ENCODE measurements at places on chromosomes 5 and 9.
A peak's percentile ranks its signal among the peaks of the same experiment; 100 is the strongest.

DNA sequence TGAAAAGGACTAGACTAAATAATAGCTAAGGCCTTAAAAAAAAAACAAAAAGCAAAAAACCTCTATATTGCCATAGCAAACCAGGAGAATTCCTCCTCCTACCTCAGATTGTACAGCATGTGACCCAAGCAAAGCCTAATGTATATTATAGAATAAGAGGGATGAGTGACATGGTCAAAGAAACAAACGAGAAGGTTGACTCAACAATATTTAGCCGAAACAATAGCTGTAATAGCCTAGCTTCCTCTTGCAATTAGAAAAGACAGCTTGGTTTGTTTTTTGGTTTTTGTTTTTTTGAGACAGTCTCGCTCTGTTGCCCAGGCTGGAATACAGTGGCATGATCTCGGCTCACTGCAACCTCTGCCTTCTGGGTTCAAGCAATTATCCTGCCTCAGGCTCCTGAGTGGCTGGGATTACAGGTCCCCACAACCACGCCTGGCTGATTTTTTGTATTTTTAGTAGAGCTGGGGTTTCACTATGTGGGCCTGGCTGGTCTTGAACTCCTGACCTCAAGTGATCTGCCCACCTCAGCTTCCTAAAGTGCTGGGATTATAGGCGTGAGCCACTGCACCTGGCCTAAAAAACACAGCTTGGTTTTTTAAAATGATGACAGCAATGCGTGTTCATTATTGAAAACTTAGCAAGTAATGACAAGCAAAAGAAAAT is 5.6 kb downstream of the NLN start:
- no peak for DNase-seq

DNA sequence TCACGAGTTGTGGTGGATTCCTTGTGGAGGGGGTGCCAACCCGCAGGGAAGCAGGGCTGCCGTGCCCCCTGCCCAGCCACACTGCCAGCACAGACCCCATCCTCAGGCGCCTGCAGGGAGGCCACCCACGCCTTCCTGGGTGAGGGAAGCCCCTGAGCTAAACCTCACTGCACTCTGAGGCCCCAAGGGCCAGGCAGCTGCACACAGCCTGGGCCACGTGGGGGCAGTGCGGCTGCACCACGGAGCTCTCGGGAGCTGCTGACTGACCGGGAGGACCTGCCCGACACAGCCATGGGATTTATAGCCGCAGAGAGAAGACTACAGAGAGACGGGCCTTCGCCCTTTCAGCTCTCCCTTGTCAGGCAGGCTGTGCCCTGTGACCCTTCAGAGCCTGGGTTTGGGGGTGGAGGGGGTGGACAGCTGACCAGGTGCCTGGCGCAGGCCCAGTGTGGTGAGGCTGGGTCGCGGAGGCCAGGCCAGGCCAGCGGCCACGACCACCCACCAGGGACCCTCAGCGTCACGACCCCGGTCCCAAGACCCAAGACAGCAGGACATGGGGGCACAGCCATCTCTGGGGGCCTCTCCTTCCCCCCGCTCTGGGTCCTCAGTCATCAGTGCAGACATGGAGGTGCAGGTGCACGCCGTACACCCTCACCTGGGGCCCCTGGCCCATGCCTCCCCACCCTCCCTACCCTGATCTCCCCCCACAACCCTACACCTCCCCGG is 4.3 kb upstream of the AHRR start:
- peak; percentile 17 for DNase-seq

DNA sequence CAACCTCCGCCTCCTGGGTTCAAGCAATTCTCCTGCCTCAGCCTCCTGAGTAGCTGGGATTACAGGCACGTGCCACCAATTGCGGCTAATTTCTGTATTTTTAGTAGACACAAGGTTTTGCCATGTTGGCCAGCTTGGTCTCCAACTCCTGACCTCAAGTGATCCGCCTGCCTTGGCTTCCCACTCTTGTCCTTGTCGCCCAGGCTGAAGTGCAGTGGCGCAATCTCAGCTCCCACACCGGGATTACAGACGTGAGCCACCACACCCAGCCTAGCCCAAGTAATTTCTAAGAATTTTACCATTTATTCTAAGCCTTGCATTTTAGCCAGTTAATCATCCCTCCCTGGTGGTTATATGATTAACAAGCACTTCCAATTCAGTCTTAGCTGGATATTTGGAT is 11.0 kb downstream of the NAIP start:
- no peak for DNase-seq

- no peak for DNase-seq
Observed at GRCh38 chr5:74251141-74252035, 389.1 kb downstream of the ENC1 start.

DNA sequence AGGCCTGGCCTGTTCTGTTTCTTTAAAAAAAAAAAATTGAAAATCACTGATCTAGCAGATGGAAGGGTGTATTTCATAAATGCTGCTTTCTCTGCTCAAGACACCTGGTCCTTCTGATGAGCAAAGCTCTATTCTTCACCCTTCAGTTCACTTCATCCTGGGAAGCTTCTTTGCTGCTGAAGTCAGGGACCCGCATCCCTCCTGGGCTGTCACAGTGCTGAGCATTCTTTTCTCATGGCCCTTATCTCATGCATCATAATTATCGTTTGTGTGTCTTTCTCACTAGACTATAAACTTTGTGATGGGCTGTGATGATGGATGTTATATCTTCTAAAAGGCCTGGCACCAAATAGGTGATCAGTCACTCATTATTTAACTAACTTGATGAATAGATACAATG is 461.0 kb downstream of the GADD45G start:
- DNase-seq, result no peak

- DNase-seq, result no peak
Observed at GRCh38 chr5:51487952-51488351, 104.7 kb downstream of the ISL1 start.

DNA sequence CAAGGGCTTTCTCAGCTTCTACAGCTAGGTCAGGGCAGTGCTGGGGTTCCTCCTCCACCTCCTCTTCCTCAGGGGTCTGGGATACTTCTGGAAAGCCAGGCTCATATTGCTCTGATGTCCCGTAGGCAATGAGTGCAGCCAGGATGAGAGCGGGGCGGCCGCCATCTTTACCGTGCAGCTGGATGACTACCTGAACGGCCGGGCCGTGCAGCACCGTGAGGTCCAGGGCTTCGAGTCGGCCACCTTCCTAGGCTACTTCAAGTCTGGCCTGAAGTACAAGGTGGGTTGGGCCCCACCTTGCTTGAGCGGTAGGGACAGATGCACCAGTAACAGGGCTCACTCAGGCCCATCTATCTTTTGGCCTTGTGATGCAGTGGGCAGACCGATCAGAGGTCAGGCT is 34.8 kb downstream of the GSN start:
- no peak for DNase-seq

DNA sequence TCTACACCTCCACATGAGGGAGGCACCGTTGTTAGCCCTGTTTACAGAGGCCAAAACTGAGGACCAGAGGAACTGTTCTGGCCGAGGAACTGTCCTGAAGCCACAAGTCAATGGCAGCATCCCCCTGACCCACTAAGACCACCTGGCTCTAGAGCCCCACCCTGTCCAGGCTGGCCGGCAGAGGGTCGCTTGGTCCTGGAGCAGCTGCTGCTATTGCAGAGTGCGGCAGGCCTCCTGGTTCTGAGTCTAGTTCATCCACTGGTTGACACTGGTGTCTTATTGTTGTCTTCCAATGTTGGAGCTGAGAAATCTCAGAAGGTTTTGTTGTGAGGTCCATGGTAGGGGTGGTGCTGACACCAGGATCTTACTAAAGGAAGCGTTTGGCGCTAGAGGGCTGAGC is 26.6 kb upstream of the ANGPTL2 start:
- DNase-seq, result no peak
